Hypothalamus (tissue), 51 donors: ENCODE measurements at places on chromosomes 4 and X.

DNA sequence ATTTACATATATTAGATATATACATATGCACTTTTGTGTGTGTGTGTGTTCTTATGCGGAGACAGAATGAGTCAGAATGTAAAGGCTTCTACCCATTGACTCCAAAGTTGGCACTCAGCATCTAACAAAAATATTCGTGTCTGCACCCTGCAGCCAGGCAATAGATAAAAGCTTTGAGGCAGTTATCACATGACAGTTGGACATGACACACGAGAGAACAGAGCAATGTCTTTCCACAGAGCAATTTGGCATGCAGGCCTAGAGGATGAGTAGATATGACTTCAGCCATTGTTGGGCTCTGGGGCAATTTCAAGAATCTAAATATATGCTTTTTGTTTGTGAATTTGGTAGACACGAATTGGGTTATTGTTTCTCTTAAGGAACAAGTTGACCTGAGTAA lies 391.2 kb downstream of the SLITRK2 start:
- DNase-seq, result no peak

GRCh38 chr4:105257817-105258495 lies 111.3 kb downstream of the TET2 start:
- DNase-seq, result no peak

DNA sequence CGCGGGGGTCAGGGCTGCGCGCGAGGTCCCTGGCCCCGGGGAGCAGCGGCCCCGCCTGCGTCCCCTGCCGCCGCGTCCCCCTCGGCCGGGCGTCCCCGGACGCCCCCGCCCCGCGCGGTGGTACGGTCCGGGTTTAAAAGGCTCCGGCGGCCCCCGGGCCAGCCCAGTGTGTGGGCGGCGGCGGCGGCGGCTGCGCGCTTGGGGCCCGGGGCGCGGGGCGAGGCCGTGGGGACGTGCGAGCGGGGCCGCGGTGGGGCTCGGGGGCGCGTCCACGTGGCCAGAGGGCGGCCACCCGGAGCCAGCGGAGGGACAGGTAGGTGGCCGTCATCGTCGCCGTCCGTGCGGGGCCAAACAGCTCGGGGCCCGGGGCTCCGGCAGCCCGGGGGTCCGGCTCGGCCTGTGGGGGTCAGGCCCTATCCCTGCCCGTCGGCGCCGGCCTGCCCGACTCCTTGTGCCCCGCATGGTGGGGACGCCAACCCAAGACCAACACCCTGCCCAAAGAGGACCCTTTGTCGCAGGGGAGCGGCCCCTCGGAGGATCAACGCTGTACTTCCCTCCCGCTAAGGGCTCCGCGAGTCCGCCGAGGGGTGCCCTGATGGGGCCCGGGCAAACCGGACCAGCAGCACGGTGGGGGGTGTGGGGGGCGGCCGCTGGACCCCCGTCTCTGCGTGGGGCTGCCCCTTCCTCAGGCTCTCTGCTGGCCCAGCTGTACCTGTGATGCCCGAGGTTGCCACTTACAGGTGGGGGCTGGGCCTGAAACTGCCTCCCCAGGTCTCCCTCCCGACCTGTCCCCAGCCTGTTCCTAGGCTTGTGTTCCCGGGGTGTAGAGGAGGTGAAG lies at the start of gene PLXNA3:
Gene PLXNA3, plus strand, starts transcription at position 166 of the 838 bp plus-strand sequence. CDS start 1,903 bp downstream, outside the sequence.
- peak; percentile 28 for DNase-seq

DNA sequence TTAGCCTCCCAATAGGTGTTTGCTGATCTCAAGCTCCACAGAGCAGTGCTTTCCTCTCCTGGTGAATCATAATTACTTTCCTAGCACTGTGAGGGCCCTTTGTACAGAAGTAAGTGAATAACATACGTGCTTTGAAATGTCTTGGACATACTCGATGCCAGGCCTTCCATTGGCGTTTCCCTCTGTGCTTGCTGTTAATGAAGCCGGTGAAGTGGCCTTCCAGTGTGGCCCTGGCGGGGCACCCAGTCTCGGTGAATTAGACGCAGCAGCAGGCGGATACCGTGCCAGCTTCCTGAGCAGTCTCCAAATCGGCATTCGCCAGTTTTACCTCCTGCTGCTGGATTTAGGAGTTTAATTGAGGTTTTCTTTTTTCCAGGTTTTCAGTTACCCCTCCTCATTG lies 132.3 kb downstream of the HMX1 start:
- DNase-seq, result peak; percentile 14

DNA sequence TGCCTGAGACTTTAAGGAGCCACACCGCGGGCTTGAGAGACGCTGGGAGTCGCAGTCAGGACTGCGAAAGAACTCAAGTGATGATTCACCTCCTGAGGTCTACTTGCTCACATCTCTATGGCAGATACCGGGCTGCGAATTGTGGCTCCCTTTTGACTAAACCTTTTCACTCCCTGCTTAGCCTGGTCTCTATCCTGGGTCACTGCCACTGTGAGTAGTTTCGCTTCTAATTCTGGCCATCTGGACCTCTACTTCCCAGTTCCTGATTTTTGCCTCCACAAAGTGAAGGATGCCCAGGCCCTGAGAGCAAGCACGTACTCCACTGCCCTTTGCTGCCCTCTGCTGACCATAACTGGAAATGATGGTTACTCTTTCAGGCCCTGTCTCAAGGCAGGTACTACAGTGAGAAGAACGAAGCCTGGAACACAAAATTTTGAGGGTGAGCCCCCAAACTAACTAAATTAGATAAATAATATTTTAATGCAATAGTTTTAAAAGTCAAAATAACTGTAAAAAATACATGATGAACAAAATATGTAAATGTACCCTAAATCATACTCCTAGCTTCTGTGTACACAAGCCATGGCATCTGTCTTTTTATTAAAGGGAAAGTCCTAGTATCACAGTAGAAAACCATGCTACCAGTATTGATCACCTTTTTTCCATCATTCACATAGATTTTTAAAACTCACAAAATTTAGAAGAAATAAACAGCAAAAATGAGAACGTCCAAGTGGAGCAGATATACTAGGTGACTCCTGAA lies 16.7 kb downstream of the MAD2L1 start:
- DNase-seq, result peak; percentile 4

DNA sequence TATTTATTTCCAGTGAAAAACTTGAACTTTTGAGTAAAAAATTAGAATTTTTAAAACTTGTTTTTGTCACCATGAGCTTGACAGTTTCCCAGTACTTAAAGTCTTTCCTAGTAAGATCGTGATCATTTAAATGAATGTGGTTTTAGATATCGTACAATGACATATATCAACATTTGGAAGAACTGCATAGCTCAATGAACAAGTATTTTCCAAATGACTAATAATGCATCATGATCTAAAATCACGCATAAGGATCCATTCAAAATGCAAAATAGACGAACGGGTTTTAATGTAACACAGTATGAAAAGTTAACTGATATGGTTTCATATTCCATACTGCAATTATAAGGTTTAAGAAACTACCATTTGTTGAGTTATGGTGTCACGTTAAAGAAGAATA lies 4.1 kb upstream of the NDNF start:
- no peak for DNase-seq

DNA sequence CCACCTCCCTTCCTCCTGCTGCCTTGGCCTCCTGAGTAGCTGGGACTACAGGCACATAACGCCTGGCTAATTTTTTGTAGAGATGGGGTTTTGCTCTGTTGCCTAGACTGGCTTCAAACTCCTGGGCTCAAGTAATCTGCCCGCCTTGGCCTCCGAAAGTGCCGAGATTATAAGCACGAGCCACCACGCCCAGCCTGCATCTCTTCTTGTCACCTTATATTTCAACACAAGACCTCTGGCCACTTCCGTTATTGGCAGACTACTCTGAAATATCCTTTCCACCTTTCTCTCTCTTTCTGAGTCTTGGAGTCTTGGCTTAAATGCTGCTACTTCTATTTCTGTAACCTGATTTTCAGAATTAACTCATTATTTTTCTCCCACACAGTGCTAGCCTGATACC lies 5.6 kb downstream of the KIAA0232 start:
- no peak for DNase-seq

GRCh38 chr4:8108991-8109390 lies 49.6 kb downstream of the ABLIM2 start:
- DNase-seq, result no peak

DNA sequence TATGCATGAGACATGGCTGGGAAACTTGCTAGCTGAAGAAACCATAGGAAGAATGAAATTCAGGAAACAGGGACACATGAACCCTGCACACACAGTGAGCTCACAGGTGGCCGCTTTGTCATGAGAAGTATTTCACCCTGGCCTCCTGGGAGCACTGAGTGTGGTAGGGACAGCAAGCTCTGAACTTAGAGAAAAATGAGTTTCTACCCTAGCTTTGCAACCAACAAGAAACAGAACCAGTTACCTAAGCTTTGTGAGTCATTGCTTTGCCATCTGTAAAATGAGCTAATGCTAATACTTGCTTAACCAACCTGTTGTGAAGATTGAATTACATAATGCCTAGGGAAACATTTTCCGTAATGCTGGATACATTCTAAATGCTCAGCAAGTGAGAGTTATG lies 206.6 kb upstream of the HS3ST1 start:
- no peak for DNase-seq

DNA sequence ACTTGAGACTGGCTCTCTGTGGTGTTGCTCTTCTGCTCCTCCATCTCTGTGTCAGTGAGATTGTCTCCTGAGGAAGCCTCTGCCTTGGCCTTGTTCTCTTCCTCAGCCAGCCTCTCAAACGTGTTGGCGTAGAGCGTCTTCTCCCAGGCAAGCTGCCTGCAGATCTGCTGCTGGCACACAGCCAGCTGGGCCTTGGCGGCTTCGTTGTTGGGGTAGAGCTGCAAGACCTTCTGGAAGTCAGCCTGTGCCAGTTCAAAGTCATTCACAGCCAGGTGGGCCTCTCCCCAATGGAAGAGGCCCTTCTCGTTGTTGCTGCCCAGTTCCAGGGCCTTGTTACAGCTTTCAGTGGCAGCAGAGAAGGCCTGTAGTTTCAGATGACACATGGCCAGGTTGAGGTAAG lies 159.1 kb downstream of the NDST3 start:
- DNase-seq, result no peak

DNA sequence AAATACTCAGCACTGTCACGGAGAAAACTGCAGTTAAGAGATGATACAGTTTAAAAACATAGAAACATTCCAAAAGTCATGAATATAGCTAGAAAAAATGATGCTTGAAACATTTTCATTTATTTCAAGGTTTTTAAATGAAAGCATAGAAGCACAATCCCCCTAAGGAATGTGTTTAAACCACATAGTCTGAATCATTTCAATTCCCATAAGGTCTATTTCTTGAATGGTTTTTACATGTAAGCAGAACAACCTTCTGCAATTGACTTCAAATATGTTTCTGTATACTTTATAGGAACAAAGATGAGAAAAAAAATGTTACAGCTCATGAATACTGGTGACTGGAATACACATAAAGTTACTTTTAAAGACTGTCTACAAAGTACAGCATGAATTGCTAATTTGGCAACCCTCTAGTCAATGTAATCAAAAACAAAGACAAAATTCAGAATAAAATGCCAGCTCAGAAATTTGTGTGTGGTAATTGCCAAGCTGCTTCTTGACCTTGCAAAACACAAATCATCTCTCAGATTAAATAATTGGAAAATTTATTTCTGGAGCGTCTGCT lies 886.4 kb upstream of the ADGRL3 start:
- DNase-seq, result no peak

- DNase-seq, result no peak
Measured at GRCh38 chr4:32161392-32161791, 1441.2 kb downstream of the PCDH7 start.

DNA sequence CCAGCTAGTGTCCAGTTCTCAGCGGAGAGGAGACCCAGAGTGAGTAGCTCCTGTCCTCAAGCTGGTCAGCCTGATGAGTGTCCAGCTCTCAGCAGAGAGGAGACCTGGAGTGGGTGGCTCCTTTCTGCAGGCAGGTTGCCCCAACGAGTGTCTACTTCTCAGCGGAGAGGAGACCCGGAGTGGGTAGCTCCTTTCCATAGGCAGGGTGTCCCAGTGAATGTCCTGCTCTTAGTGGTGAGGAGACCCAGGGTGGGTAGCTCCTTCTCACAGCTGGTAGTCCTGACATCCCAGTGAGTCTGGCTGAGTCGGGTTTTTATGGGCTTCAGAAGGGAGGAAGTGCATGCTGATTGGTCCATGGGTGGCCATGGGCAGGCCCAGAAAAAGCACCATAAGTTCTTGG lies 55.7 kb upstream of the NUDT6 start:
- no peak for DNase-seq

- no peak for DNase-seq
Measured at GRCh38 chr4:165058666-165059065, 5.0 kb downstream of the TRIM75 start.

GRCh38 chr4:184444953-184445309 lies 29.4 kb downstream of the IRF2 start:
- no peak for DNase-seq

DNA sequence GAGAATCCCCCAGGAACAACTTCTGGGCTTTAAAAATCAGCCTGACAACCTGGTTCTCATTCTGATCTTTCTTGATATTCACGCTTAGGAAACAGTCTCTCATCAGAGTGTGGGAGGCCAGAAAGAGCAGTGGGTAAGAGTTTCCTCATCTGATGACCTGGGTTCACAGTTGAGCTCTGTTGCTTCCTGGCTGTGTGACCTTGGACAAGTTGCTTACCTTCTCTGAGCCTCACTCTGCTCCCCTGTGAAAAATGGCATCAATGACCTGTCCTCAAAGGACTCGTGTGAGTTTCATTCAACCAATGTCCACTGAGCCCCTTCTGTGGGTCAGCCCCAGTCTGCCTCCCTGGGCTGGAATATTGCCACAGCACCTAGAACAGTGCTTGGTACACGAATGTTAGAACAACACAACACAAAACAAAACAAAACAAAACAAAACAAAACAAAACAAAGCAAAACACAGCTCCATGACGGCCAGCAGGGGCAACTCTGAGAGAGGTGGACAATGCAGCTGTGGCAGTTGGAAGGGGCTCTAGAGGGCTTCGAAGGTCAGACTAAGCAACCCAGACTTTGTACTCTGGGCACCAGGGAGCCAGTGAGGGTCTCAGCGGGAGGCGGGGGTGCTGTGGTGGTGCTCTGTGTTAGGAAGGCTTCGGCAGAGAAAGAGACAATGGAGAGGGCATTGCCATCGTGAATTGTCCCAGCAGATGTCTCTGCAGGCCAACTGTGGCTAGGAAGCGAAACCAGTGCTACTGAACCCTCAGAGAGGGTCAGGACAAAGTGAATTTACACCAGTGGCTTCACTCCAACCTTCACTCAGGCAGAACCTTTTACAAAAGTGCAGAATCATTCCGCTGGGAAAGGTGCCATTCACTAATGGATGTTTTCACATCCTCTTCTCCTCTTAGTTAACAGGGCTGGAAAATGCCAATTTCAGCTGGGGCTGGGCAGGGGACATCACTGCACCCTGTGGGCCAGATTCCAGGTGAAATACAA lies 14.3 kb upstream of the C4orf50 start:
- peak; percentile 53 for DNase-seq
